HS-27A (cell line): ENCODE measurements at places on chromosomes 7 and 10.

DNA sequence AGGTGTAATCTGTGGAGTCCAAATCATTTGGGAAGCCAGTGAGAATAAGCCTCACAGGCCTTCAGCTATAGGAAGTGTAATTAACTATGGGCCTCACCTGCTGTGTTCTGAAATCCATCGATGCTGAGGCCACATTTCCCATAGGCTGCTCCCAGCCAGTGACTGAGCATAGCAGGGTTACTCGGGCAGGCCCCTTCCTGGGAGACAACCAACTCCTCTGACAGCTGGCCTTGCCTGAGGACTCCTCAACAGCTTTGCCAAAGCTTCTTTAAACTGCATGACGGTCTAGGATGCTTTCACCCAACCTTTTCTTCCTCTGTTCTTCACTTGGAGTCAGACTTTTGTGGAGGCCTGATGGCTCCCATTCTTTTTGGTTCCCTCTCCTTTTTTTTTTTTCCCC, 63.8 kb upstream of the SMNDC1 start:
- DNase-seq, result no peak

- no peak for DNase-seq
Observed at GRCh38 chr10:102452672-102453340, 1.5 kb upstream of the C10orf95 start.

GRCh38 chr10:47402641-47403301, 18.7 kb upstream of the ZNF488 start:
- peak; percentile 79 for DNase-seq

- DNase-seq, result no peak
Observed at GRCh38 chr7:131769241-131769640, 212.8 kb upstream of the PODXL start.

DNA sequence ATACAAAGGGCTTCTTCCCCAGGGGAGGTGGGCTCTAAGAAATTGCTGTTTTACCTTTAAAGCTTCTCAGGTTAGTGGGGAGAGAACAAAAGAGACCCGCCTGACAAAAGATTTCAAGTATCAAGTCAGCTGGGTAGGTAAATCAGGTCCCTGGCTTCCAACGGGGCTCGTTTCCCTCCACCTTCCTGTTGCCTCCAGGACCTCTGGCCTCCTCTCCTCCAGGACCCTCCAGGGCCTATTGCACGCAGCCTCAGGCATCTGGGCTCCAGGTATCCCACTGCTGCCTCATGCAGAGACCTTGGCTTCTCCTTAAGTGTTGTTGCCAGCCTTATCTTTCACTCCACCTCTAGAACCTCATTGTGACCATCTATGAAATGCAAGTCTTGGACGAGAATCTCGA, 2.9 kb downstream of the BNIP3 start:
- no peak for DNase-seq

GRCh38 chr7:39758234-39758970, 135.0 kb downstream of the RALA start:
- DNase-seq, result no peak

GRCh38 chr7:66170309-66171231, 34.6 kb upstream of the TPST1 start:
- DNase-seq, result no peak

DNA sequence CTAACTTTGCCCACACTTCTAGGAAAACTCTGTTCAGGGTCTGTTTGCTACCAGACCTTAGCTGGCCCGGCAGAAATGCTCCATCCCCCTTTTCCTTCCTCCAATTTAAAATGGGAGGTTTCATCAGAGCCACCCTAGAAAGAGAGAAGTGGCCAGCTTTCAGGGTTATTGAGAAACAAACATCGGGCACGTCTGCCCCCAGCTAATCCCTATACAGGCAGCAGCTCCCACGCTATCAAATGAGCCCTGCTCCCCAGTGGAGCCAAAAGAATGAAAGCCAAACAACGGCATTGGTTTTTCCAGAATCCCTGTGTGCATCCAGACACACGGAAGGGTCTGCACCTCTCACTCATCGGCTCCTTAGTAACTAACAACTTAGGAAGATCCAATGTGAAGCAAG, 132.5 kb downstream of the GRID1 start:
- DNase-seq, result no peak

- DNase-seq, result no peak
Observed at GRCh38 chr7:77258593-77258992, 59.0 kb upstream of the FGL2 start.

DNA sequence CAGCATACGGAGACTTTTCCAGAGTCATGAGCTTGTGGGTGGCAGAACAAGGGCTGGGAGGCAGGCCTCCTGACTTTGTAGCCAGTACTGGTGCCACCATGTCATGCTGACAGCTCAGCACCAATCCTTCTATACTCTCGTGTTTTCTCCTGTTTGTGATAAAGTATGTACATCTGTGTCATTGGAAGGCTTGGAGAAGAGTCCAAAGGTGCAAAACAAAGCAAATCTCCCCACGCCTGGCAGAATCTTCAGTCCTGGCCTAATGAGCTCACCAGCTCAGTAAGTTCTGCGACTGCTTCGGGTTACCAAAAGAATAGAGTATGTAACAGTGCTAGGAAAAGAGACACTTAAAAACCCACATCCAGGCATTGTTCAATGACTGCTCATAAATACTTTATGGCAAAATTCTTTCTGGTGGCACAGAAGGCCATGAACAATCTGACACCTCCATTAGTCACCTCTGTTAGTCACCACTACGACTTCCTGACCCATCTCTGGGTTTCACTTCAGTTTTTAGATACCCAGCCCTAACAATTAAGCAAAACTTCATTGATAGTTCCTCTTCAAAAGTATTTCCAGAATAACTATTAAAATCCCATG, 24.5 kb downstream of the STEAP1 start:
- peak; percentile 64 for DNase-seq

GRCh38 chr10:11725912-11726311, 16.3 kb upstream of the ECHDC3 start:
- no peak for DNase-seq

GRCh38 chr7:2148189-2148588, 84.6 kb downstream of the MAD1L1 start:
- DNase-seq, result no peak

GRCh38 chr10:127203067-127203466, 6.7 kb upstream of the INSYN2A start:
- no peak for DNase-seq

- DNase-seq, result no peak
Observed at GRCh38 chr10:116260599-116260998, 12.4 kb downstream of the GFRA1 start.

GRCh38 chr7:72924386-72924732, 536 bp upstream of the POM121 start:
- no peak for DNase-seq

- no peak for DNase-seq
Observed at GRCh38 chr7:135508883-135509588, 866 bp downstream of the CNOT4 start.

- no peak for DNase-seq
Observed at GRCh38 chr10:48252354-48252650, 22.2 kb downstream of the FRMPD2 start.

- no peak for DNase-seq
Observed at GRCh38 chr7:33592718-33593117, 312.6 kb upstream of the BMPER start.

- no peak for DNase-seq
Observed at GRCh38 chr7:17939211-17939605, 1.1 kb downstream of the SNX13 start.
